Posterior cingulate gyrus (tissue), 11 donors: ENCODE measurements at places on chromosomes 4 and X.

- DNase-seq, result no peak
Observed at GRCh38 chr4:72567036-72567435, 2.0 kb downstream of the ADAMTS3 start.

- DNase-seq, result no peak
Observed at GRCh38 chrX:114338870-114339269, 245.0 kb upstream of the HTR2C start.

DNA sequence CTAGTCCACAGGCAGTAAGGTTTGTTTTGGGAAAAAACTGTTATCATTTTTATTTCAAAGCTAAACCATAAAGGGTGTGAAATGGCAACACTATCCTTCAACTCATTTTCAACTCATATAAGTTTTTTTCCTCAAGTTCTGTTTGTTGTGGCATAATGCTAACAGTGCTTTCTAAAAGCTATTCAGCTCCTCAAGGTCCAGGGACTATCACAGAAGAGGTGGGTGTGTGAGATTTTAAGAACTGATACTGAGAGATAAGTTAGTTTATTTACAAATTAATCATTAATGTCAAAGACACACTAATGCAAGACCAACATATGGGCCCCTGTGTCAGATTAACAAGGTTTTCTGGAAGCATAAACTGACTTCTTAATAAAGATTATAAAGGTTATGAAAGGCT lies 11.8 kb downstream of the UGT2B15 start:
- no peak for DNase-seq

- no peak for DNase-seq
Observed at GRCh38 chr4:127449449-127449848, 183.3 kb upstream of the INTU start.

- no peak for DNase-seq
Observed at GRCh38 chrX:129007631-129008030, 515.7 kb downstream of the SMARCA1 start.

DNA sequence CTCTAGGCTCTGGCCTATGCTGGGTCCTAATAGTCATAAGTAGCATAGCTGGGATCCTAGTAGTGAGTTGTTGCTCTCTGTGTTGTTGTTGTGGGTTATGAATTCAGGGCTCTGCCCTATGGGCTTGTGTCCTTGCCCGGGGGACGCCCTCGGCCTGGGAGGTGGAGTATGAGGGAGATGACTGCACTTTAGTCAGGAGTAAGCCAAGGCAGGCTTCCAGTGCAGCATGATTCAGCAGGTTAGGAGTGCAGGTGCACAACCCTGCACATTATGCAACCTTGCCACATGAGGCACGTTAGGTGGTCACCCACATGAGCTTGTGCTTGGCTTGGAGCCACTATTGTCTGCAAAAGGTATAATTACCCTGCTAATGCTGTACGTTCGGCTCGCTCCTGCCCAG lies 58.4 kb upstream of the CCDC149 start:
- no peak for DNase-seq

DNA sequence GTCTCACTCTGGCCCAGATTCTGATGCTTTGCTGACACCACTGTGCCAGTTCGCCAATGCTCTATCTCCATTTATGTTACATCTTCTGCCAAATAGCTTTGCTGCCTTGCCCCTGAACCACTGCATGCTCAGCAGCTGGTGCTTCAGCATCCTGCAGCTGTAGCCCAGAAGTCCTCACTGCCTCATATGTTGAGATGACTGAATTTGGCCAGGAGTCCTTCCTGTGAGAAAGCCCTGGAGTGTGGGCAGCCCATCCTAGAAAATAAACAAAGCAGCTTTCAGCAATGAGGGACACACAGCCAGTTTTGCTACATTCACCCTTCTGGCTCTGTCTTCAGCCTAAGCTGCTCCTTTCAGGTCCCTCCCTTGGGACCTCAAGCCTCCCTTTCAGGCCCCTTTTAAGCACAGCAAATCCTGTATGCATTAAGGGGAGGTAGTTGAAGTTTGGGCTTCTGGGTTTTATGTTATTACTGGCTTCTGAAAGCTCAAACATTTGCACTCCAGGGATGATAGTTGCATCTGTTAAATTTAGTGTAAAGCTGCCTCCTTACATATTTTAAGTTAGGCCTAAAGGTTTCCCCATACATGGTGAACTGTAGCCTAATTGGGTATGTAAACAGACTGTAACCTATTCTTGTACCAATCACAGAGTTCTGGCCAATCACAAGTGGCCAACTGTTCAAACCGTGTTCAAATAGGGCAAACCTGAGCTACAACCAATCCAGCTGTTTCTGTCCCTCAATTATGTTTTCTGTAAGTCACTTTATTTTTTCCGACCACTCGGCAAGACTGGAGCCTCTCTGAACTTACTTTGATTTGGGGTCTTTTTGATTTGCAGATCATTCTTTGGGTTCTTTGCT lies 2.1 kb upstream of the TMEM165 start:
- peak; percentile 55 for DNase-seq

DNA sequence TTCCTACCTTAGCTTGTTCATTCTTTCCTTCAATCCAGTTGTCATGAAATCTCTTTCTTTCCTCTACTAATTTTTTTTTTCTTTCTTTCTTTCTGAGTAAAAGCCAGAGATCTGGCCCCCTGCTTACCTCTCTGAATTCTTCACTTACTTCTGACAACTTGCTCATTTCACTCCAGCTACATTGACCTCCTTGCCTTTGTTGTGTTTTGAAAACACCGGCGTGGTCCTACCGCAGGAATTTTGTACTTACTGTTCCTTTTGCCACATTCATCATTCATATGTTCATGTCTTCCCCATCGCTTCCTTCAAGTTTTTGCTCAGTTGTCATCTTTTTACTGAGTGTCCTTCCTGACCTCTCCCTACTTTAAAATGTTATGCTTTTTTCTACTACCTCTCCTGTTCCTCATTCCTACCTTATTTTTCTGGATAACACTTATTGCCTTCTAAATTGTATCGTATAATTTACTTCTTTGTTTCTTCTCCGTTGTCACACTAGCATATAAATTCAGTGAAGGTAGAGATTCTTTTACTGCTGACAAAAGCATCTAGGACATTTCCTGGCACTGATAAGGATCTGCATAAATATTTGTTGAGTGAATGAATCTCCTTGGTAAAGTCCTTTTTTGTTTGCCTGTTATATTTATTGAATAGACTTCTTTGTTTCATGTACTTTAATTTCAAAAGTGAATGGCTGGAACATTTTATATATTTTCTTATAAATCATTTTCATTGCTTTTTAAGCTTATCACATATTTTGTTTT lies 74.4 kb downstream of the NFKB1 start:
- DNase-seq, result no peak

DNA sequence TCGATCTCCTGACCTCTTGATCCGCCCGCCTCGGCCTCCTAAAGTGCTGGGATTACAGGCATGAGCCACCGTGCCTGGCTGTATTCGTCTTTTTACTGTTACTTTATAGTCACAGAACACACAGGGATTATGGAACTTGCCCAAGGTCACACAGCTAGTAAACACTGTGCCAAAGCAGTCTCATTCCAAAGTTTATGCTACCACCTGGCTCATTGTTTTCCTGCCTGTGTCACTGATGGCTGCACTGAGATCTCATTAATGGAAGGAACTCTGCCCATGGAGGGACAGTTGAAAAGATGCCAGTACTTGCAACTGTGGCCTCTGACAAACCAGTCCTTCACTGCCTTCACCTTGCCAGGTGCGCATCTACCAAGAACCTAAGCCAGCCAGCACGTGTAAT lies 517.7 kb downstream of the BCOR start:
- DNase-seq, result no peak

DNA sequence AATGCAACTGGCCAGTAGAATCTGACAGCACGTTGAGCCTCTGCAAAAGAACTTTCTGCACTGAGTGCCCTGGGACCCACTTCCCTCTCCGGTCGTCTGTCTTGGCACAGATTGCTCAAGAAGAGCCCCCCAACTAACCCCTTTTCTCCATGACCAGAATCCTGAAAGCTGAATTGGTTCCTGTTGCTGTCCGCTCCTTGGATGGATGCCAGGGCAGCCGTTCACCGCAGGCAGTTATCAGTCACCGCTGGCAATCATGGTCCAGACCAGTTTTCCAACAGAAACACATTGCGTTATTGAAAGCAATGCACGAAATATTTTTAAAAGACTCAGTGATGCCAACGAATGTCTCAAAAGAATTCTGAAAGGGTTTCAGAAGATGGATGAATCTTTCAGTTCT lies 733.7 kb upstream of the FRG1 start:
- no peak for DNase-seq

DNA sequence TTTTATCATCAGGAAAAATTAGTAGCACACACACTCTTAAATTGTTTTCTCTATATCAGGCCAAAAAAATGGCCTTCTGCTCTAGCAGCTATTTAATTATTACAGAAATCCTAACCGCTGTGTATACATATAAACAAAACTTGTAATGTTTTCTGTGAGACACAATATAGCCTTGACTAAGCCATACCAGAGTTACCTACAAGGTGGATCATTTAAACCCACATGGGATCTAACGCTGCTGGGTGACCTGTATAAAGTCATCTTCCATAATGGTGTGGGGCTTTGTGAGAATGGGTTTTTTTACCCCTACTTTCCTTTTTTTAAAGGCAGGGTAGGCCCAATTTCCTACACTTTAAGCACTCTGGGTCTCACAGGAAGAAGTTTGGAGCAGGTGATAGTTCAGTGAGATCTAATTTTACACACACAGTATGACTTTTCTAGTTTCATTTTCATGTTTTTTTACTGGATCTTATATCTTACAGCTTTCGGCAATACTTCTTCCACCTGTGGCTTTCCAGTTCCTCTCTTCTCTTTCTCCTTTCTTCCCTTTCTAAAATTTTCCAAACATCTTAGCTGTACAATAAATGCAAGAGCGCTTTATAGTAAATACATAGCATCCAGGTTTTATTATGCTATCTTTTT lies 66.9 kb upstream of the MMAA start:
- no peak for DNase-seq

- DNase-seq, result no peak
Observed at GRCh38 chrX:11437642-11438379, 144.6 kb downstream of the AMELX start.

DNA sequence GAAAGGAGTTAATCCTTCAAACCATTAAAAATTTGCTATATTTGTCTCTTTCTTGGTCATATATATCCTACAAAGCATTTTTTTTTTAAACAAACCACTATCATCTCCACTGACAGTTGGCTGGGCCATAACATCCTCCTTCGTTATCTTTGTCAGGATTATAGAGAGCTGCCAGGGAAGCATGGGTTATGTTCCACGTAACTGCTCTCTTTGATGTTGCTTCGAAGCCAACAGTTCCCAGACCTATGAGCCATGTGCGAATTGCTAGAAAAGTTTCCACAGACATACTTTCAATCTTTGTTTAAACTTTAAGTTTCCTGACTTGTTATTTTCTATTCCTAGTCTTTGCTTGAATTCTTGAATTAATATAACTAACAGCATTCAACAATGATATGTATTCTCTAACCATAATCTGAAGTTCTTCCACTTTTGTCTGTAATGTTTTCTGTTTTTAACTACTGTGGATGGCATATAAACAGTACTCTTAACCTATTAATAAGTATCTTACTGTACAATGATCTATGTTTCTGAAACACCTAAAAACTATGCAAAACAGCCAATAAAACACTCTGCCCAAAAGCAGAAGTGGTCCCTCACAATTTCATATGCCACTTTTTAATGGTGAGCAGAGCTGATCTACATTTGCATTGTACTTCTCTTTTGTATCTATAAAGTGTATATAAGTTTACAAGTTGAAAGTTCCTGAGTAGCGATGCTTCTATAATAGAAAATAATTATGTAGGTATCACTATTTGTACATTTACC lies 37.9 kb downstream of the EREG start:
- DNase-seq, result no peak

DNA sequence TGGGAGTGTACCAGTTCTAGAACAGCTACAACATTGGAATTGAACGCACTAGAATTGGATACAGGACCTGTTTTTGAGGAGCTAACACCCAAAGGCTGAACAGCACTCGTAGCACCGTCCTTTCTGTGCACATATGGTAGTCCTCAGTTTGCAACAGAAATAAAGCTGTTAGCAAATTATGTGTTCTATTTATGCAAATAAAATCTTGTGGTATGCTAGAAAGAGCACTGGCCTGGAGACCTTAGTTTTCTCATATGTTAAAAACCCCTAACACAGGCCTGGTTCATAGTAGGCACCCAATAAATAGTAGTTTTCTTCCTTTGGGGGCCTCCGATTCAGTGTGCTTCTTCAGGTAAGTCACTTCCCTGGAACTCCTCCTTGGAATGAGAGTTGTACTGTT lies 140.3 kb downstream of the AR start:
- DNase-seq, result no peak

DNA sequence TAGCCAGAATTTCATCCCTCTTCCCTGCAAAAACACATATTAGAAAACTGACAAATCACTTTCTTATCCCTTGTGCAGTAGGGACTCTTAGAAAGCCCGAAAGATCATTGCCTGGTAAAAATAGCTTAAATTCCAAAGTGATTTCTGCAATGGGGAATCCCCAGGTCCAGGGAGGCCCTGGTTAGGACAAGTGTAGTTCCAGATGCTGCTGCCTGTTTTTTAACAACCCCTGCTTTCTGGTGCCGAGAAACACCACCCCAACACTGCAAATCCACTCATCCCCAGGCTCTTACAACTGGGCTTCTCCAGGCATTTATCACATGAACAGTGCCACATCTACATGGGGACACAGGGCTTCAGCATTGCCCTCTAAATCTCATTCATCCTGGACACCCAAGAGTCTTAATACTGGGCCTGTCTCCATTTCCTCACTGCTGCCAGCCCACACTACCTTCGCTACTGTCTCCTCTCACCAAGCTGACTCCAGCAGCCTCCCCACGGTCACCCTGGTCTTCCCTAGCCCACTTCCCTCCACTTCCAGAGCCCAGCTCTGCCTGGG lies 112.2 kb upstream of the PSAPL1 start:
- peak; percentile 2 for DNase-seq

DNA sequence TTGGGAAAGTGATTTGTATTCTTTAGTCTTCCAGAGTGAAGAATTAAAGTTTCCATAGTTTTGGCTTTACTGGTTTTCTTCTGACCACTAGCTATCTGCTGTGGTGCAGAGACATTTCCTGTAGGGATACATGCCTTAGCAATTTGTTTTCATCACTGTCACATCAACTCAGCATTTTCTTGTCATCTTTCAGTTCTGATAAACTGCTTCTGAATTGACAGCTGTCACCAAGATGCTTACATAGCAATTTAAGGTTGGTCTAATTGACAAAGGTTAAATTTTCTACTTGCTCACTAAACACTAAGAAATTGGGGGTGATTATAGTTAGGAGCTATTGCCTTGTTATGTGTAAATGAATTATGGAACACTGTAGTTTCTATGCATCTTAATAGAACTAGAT lies 232.5 kb downstream of the TEX13A start:
- DNase-seq, result no peak
